ENCODE measurements at places on chromosomes 12 and 14.

DNA sequence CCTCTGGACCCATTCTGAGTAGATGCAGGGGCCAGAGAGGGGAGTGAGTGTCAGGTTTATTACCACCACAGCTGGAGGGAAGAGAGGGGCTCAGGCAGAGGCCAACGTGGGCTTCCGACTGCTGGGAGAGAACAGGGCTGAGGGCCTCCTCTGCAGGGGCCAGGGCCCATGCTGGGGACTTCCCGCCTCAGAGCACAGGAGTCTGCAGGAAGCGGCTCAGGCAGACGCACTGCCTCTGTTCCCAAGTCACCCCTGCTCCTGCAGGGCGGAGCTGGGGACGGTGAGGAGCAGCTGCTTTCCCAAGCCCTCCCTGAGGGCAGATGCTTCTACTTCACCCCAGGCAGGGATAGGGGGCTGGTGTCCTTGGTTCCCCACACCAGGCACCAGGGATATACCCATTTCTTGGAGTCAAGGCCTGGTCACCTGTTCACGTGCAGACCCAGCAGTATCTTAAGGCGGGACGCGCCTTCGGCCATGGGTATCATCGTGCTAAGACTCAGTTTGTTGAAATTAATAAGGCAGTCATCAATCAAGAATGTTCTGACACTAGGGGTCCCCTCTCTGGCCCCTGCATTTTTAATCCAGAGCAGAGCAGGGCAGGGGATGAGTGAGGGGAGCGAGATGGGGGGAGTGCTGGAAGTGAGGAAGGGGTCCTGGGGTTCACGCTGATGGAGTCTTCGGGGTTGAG is 100.0 kb downstream of the PIWIL1 start:
- DNase-seq = no peak

- DNase-seq = no peak
Measured at GRCh38 chr12:130827432-130827831, 11.6 kb downstream of the STX2 start.

GRCh38 chr14:47226877-47227520 is 448.4 kb downstream of the MDGA2 start:
- DNase-seq = no peak

GRCh38 chr12:13950502-13950901 is 30.9 kb downstream of the GRIN2B start:
- no peak for DNase-seq

DNA sequence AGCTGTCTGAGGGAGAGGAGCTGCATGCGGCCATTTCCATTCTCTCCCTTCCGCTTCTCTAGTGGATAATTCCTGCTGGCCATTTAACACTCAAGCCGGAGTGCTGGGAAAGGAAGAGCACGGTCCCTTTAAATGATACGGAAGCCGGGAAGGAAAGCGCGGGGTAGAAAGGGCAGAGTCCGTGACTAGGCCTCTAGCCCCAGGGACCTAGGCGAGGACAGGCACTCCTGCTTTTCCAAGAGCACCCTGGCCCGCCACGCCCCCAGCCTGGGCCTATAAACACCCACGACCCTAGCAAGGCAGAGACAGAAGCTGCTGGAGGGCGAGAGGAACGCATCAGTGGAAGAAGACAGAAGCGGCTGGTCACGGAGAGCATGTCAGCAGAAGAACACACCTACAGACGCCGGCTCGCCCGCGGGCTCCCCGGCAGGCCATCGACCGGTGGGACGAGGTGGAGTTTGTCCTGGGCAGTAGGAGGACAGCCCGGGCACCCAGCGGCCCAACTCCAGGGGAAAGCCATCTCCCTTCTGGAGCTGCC is 1206.6 kb upstream of the TMEM132C start:
- no peak for DNase-seq

DNA sequence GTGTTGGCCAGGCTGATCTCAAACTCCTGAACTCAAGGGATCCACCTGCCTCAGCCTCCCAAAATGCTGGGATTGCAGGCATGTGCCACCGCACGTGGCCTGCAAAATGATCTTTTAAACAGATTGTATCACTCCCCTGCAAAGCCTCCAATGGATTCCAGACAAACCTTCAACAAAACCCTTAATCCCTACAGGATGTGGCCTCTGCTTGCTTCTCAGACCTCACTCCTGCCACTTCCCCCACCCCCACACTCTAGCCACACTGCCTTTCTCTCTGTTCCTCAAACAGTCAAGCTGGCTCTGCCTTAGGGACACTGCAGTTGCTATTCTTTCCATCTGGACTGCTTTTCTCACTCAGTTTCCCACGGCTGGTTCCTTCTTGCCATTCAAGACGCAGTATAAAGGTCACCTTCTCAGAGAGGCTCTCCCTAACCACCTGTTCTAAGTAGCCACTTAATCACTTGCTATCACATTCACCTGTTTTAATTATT is 47.3 kb upstream of the TMED10 start:
- no peak for DNase-seq
